ENCODE measurements at places on chromosomes 12 and 14. TPM values are rescaled to one million over a fixed set of nuclear protein-coding genes. Genes with fewer than 3 reads are reported as not detected.
A peak's percentile ranks its signal among the peaks of the same experiment; 100 is the strongest.

GRCh38 chr12:121749267-121749666, 36.7 kb downstream of the TMEM120B start:
- H3K36me3 ChIP-seq, result peaks cover 5% of the 10 kb centered on the region
- no peaks in the 10 kb centered on the region for H3K27me3 ChIP-seq

GRCh38 chr12:87960566-87960965, 68.6 kb downstream of the C12orf50 start:
- H3K27ac ChIP-seq, result no peak overlapping the region
- DNase-seq, result no peak
- H3K4me3 ChIP-seq, result no peak overlapping the region
- no peaks in the 10 kb centered on the region for H3K36me3 ChIP-seq

DNA sequence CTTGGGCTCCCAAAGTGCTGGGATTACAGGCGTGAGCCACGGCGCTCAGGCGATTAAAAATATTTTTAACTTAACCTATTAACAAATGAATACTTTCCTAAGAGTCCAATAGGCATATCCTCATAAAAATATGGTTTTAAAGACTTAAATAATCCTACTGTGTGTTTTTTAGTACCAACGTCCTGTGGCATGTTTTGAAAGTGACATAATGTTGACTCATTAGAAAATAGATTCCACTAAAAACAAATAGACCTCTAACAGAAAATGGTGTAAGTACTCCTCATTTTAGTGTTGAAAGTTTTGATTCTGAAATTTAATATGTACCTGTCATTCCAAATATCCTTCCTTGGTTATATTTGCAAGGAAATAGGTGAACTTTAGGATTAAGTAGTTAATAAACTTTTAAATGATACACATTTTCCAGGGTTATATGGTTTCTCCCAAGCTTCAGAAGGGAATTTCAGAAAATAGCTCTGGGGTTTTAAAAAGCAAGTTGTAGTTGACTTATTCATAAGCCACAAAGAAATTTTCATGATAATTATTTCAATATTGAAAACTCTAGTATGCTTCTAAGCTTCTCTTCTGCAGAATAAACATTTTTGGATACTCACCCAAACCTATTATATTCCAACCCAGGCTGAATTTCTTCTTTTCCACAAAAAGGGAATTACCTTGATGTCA, 12.1 kb upstream of the LUM start:
- H3K4me1 ChIP-seq, result peaks cover 52% of the 10 kb centered on the region
- no peaks in the 10 kb centered on the region for H3K27me3 ChIP-seq
- H3K4me3 ChIP-seq, result no peak overlapping the region
- peak overlapping the region; percentile 38 for H3K27ac ChIP-seq

DNA sequence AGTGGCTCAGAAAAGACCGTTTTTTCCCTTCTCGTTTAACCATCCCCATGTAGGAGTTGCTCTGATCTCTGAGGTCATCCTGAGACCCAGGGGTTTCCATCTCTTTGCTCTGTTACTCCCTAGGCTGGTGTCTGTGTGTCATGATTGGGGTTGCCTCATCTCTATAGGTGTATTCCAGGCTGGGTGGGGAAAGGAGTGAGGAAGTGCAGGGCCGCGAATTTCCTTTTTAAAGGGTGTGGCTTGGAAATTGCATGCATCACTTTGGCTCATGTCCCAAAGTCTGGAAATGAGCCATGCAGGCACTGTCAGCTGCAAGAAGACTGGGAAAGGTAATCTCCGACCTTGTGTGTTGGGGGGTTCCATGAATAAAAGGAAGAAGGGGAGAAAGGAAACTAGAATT, 201.9 kb downstream of the AACS start:
- H3K27me3 ChIP-seq, result no peaks in the 10 kb centered on the region
- no peak for DNase-seq
- no peak overlapping the region for H3K27ac ChIP-seq
- no peaks in the 10 kb centered on the region for H3K4me1 ChIP-seq
- H3K36me3 ChIP-seq, result no peaks in the 10 kb centered on the region

DNA sequence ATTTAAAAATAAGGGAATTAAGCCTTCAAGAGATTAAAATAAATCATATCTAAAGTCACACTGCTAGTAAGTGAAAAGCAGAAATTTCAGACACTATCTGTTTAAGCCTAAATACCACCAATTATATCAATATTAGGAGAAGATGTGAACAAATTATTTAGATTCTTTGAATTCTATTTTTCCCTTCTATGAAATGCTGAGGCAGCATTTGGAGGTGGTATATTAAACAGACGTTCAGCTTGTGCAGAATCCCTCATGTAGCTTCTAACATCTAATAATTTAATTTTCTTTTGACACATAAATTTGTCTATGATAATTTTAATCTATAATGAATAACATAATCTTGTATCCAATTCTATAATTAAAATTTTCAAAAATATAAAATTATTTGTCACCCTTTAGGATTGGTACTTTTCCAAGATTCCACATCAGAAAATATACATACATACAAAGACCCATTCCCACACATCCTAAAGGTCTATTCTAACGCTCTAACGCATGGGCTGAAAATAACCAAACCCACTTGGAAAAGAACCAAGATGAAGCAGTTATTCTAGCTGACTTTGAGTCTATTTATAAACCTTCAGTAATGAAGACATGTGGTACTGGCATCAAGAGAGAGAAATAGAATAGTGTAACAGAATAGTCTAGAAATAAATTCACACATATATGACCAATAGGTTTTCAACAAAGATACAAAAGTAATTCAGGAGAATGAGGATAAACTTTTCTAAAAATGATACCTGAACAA, 751.8 kb downstream of the GALC start:
- no peak for DNase-seq
- no peak overlapping the region for H3K4me3 ChIP-seq
- peaks cover 4% of the 10 kb centered on the region for H3K4me1 ChIP-seq
- no peaks in the 10 kb centered on the region for H3K36me3 ChIP-seq
- H3K27ac ChIP-seq, result no peak overlapping the region

Gene AQP5
- 0.24 TPM for total RNA-seq

Gene TSPAN19
- total RNA-seq, result not detected

Gene CCDC196
- not detected for total RNA-seq

All from osteocyte (in vitro differentiated cells).